ENCODE measurements at places on chromosomes 1 and 21.

DNA sequence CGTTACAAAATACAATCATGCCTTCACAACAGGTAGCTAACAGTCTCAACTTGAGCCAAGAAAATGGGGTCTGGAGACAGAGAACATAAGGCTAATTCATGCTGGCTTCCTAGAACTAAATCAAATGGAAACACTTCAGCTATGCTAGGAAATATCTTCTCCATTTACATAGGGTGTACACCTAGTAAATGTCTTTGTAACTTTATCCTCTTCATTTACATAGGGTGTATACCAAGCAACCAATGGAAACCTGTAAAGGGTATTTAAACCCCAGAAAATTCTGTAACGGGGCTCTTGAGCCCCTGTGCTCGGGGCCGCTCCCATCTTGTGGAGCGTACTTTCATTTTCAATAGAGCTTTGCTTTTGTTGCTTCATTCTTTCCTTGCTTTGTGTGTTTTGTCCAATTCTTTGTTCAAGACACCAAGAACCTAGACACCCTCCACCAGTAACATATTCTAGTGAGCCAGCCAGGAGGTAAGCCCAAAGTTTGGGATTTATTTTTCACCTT lies 19.5 kb upstream of the CYP4X1 start:
- no peak for DNase-seq

- DNase-seq: no peak
Measured at GRCh38 chr1:111422546-111423391, 4.8 kb downstream of the OVGP1 start.

GRCh38 chr1:154758346-154758745 lies 111.7 kb downstream of the KCNN3 start:
- DNase-seq: no peak

GRCh38 chr1:166671627-166672026 lies 167.6 kb upstream of the POGK start:
- DNase-seq: no peak

GRCh38 chr1:61337441-61337951 lies 255.1 kb downstream of the NFIA start:
- DNase-seq: no peak

GRCh38 chr1:97252076-97252475 lies 530.5 kb downstream of the PTBP2 start:
- no peak for DNase-seq

DNA sequence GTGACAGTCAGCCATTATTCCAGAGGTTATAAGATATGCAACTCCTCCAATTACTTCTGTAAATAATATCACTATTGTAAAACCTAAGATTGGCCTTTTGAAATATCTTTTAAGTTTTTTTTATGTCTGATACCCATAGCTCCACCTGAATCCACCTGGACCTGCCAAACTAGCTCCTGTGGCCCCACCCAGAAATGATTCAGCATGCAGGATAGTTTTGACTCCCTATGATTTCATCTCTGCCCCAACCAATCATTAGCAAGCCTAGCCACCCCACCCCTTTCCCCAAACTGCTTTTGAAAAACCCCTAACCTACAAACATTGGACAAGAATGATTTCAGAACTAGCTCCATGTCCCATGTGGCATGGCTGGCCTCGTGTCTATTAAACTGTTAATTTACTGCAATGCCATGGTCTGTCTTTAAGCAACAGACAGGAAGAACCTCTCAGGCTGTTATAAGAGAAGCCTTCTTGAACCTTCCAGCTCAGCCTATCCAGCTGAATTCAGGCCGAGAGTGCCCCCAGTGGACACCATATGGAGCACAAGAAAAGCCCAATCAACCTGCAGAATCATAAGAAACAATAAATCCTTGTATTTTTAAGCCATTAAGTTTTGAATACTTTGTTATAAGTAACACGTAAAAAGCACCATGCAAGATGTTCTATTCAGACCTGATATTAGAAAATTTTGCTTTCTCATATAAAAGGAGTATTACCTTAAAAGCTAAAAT lies 263.0 kb upstream of the ZRANB2 start:
- DNase-seq: no peak

DNA sequence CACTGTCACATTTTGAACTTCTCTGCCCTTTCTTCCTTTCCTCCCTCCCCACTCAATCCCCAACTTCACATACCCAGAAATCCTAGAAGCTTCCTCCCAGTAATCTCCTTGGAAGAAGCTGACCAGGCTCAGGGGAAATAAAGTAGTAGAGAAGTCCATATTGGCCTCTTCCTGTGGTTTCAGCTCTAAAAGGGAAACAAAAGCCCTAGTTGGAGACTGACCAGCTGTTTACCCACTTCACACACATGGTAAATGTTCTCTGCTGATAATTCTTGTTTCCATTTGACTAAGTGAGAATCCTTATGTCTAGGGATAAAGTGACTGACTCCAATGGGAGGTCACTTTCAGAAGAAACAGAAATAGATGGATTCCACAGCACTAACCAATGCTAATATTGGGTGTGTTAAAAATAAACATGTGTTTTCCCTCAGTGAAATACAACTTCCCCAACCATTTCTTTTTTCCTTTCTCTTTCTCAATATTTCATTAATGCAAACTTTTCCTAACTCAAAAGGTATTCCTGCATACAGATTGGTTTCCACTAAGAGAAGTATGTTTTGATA lies 178.9 kb upstream of the DPT start:
- no peak for DNase-seq

DNA sequence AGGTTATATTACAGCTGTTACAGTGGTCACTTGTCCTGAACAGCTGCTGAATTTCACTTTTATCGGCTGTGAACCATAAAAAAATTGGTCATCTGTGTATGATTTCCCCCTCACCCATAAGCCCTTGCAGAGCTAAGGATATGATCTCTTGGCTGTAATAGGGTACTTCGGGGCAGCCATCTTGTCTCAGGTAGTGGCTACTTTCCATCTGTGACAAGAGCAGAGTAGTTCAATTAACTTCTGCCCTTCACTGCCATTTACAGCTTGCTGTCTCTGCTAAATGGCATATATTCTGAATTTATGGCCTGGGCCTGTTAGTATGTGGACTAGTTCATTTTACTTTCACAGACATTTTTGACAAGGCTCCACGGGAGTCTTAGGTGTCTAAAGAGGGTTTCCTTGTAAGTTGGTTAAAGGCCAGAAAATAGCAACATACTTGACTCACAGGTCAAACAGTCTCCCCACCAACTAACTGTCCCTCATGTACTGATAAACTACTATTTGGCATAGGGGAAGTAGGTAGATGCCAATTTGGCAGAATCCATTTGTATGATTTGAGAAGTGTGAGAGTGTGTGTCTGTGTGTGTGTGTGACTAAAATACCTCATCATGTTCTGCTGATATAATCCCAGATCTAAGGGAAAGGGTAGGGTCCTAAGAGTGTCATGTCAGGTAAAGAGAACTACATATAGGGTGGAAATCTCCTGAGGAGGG lies 151.6 kb downstream of the KCTD3 start:
- no peak for DNase-seq
